ENCODE measurements at places on chromosomes 4 and X. TPM values are rescaled to one million over a fixed set of nuclear protein-coding genes. Genes with fewer than 3 reads are reported as not detected.

GRCh38 chr4:78477276-78477675, 74.3 kb upstream of the ANXA3 start:
- no peak for DNase-seq

TLL1 gene
- total RNA-seq, result 0.54 TPM

GRCh38 chrX:103376118-103376978, at the start of gene BEX3:
BEX3 (plus strand) TSS chrX:103376538; CDS start chrX:103377522, 984 bp downstream.
- peak; percentile 71 for DNase-seq

CT83 gene
- total RNA-seq, result not detected

OPRPN gene
- not detected for total RNA-seq

DNA sequence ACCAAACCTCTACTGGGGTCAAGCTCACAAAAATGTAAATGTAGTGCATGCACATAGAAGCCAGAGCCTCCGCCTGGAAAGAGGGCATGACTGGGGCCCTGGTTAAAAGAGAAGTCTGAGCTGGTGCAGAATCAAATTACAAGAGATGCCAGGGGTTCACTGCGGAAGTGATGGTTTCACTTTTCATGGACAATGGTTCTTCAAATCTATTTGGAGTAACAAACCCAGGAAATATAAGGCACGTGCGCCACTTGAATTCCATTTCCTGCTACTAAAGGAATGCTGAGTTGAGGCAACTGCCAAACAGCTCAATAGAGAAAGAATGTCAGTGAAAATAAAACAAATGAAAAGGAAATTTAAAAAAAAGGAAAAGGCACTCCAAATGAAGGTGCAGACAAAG, 79.8 kb downstream of the FUNDC1 start:
- DNase-seq, result no peak

CCNA2 gene
- total RNA-seq, result 1.2 TPM

DNA sequence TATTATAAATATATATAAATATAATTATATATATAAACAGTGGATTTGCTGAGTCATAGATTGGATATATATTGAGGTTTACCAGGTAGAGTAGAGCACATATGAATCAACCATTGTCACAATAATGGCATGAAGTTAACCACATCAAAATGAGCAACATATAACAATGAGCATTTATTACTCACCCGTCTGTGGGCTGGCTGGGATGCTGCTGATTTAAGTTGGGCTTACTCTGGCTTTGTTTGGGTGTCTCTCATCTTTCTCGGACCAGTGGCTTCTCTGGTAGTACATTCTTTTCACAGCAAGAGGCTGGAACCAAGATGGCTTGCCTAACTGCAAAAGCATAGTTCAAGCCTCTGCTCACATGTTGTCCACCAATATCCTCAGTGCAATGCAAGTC, 111.7 kb upstream of the TAPT1 start:
- DNase-seq, result no peak

DNA sequence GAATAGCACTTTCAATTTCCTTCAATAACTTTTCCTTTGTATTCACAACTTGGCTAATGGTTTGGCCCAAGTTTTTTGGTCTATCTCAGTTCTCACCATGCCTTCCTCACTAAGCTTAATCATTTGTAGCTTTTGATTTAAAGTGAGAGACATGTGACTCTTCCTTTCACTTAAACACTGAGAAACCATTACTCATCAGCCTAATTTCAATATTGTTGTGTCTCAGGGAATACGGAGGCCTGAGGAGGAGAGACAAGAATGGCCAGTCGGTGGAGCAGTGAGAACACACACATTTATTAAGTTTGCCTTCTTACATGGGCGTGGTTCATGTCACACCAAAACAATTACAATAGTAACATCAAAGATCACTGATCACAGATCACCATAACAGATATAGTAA, 56.7 kb downstream of the TSPAN5 start:
- DNase-seq, result no peak

DNA sequence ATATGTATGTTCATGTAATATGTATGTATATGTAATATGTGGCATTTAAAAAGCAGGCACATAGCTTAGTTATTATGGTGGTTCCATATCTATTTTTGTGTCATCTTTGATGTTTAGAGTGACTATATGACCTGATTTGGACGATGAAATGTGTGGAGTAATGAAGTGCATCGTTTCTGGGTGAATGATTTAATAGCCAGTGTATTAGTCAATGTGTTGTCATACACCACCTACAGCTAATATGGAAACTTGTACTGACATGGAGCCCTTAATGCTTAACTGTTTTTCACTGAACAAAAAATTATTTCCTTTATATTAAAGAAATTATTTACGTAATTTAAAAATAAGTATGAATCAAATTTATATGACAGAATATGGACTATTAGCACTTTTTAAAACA, 292.3 kb upstream of the FSTL5 start:
- no peak for DNase-seq

GRCh38 chr4:175671491-175671934, 140.6 kb downstream of the GPM6A start:
- DNase-seq, result no peak

SRPX gene
- 63.8 TPM for total RNA-seq
